ENCODE measurements at places on chromosomes 7 and 10.

- no peak for DNase-seq
These were observed 56.3 kb downstream of the MICALL2 start for GRCh38 chr7:1402791-1403637.

GRCh38 chr10:15067154-15067553 lies 21.4 kb downstream of the ACBD7 start:
- no peak for DNase-seq

DNA sequence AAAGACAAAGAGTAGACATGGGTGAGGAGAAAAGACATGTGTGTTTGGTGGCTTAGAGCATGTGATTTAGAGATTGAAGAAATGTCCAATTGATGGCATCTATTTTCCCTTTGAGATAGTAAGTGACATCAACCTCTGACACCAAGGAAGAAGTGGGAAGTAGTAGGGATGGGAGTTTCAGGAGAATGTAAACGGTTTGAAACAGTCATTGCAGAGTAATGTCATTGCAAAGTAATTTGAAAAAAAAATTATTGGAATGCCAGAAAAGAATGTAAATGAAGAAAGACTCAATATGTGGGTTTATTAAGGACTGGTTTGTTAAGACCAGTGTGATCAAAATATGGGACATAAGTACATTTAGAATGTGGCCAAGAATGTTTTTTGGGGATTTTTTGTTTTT lies 26.6 kb downstream of the GNG11 start:
- no peak for DNase-seq

DNA sequence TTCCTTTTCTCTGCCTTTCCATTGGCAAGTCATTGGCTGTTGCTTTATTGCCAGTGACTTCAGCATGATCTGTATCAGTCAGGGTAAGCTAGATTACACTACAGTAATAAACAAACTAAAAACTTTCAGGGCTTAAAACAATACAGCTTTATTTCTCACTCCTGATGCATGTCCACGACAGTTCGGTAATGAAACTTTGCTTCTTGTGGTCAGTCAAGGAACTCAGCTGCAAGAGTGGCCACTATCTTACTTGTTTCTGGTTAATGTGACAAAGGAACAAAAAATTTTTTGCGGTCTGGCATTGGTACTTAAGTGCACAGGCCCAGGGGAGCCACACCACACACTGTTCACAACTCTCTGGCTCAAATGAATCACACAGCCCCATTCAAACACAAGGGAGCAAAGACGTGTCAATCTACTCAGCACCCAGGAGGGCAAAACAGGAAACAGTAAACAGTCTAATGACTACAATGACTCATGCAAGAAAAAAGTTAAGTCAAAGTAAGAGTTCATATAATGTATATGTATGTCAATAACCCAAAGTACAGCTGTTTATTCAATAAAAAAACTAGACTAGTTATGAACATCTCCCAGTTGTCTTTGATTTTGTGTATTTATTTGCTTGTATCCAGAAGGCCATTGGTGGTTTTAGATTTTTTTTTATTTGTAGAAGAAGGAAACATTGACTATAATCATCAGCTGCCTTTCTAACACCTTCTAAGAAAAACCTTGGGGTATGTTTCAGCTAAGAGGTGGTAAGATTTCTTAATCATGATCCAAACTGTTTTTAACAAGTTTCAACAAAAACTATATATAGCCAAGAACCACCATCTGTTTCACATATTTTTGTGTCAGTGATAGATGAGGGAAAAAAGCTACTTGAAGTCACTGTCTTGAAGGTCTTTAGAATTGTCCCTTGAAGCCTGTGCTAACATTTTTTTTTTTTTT lies 134.4 kb upstream of the FAM3C start:
- no peak for DNase-seq

- no peak for DNase-seq
These were observed 103.6 kb downstream of the LYZL1 start for GRCh38 chr10:29392376-29393021.

- no peak for DNase-seq
These were observed 86.6 kb downstream of the CABCOCO1 start for GRCh38 chr10:61749291-61749690.

DNA sequence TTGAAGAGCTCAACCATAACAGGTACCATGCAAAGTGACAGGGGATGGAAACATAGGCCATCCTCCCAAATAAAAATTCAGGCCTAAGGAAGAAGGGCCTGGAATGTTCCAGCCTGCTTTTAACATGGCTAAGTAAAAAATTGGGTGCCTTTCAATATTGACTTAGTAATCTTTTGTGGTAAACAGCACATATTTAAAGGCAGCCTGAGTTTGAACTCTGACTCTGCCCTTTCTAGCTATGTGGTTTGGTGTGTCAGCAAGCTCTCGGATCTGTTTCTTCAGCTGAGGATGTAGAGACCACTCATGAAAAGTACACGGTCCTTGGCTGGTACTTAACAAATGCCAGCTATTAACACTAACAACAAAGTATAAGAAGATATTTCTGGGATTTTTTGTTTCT lies 191.8 kb upstream of the CDCA7L start:
- no peak for DNase-seq

- no peak for DNase-seq
These were observed 441.4 kb downstream of the CNTNAP2 start for GRCh38 chr7:146557971-146558469.

DNA sequence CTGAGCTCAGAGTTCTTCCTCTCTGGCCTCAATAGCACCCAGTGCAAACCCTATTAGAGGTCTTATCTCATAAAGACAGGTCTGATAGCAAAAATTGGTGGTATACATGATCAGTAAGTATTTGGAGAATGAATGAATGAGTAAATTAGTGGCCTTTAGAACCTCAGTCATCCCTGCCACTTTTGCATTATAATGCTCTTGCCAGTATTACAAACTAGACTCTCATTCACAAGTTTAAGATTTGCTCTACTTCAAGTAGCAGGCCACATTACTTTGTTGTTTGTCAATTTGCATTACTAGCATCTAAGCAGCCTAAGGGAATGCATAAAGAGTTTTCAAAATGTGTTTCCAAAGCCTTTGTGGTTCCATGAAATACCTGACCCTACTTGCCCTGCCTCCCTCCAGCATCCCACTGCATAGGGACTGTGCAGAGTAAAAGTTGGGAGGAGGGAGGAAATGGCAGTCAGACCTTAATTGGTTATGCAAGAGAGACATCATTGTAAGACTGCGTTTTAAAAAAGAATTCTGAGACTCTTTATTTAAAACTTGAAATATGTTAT lies 21.3 kb downstream of the TSPAN12 start:
- DNase-seq = no peak

DNA sequence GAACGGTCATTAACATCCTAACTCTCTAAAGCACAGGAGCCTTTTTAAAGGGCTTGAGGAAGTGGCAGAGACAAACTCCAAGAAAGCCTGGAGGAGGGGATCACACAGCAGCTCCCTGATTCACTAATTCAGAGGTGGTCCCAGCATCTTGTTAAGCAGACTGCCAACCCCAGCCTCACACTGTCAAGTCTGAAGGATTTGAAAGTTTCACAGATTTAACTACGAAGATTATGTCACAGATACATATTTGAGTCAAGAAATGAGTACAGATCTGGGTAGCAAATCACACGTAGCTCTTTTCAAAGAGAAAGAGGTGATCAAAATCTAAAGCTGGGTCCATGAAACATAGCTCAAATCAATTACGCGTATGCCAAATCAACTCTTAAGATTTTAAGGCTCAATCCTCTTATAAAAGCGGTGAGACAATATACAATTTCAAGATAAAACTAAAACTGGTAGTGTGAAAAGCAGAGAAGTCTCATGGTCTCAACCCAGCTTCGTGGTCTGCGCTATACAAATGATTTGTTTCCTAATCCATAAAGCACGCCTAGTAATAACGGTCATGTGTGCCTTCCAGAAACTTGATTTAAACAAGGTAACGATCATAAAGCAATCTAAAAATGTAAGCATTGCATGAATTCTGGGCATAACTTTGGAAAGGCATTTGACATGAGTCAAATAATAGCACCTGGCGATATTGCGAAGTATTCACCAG lies 229.9 kb upstream of the MKLN1 start:
- no peak for DNase-seq

GRCh38 chr7:73638911-73639310 lies 14.6 kb upstream of the MLXIPL start:
- no peak for DNase-seq

- DNase-seq = no peak
These were observed 34.4 kb downstream of the LHFPL3 start for GRCh38 chr7:104362756-104363155.

Data from DMS79 (cell line).